Fibroblast of skin of back (primary cell): ENCODE measurements at places on chromosomes 3 and 15.
A peak's percentile ranks its signal among the peaks of the same experiment; 100 is the strongest.

DNA sequence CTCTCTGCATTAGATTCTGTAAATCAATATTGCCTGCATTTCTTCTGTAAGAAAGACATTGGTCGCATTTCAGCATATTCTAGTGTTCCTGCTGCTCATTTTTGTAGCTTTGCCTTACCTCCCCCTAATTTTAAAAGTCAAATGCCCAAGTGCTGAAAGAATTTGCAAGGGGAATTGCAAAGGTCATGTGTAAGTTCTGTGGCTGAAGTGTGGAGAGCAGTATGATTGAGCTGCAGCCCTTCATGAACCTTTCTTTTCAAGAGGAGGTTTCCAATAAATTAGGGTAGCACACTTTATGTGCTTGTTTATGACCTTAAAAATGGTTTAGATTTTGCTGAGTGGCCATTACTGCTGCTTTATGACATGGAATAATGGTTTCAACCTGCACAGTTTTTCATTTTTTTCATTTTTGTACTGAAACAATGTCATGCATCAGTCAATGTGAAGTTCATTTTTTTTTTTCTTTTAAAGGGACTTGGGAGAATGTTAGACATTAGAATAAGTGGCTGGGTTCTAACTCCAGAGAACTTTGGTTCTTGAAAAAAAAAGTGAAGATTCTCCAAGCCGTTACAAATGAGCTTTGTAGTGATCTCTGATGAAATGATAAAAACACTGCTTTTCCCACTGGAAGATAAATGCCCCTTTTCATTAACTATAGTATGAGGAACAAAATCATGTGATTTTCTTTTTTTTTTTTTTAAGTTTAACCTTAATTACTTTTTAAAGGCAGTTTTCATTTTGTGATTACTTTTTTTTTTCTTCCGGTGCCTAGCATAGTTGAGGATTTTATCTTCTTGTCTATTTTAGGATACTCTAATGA is 99.6 kb downstream of the MITF start:
- DNase-seq: peak; percentile 10

GRCh38 chr3:21421096-21421495 is 329.9 kb downstream of the ZNF385D start:
- DNase-seq: no peak

DNA sequence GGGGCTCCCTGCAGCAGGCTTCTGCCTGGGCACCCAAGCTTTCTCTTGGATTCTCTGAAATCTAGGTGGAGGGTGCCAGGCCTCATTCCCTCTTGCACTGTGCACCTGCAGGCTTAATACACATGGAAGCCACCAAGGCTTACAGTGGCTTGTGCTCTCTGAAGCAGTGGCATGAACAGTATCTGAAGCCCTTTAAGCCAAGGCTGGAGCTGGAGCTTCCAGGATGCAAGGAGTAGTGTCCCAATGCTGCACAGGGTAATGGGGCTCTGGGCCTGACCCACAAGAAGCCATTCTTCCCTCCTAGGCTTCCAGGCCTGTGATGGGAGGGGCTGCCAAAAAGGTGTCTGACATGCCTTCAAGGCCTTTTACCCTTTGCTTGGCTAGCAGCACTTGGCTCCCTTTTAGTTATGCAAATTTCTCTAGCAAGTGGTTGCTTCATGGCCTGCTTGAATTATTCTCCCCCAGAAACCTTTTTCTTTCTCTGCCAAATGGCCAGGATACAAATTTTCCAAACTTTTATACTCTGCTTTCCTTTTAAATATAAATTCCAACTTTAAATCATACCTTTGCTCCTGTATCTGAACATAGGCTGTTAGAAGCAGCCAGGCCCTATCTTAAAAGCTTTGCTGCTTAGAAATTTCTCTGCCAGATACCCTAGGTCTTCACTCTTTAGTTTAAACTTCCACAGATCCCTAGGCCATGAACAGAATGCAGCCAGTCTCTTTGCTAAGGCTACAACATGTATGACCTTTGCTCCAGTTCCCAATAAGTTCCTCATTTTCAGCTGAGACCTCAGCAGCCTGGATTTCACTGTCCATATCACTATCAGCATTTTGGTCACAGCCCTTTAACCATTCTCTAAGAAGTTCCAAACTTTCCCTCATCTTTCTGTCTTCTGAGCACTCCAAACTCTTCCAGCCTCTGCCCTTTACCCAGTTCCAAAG is 201.1 kb upstream of the LRRFIP2 start:
- no peak for DNase-seq

DNA sequence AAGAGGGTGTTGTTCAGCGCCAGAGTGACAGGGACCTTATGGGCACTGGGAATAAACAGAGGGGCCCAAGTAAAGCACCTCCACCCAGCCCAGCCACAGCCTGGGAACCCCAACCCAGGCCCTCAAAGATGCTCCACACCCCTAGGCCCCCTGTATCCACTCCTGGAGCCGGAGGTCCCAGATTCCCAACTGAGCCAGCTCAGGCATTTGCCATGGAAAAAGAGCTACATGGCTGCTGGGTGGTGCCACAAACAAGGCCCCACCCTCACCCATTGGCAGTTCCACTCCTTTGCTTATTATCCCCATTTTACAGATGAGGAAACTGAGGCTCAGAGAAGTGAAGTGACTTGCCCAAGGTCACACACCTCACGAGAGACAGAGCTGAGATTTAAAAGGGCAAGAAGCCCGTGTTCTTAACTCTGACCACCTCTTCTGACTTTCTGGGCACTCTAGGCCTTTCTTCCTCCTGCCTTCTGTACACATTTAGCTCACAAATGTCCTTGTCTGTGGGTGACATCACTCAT is 16.9 kb downstream of the ANPEP start:
- DNase-seq: no peak
